ENCODE measurements at places on chromosomes 11 and 22.

GRCh38 chr11:40401132-40401853 is 1058.2 kb downstream of the LRRC4C start:
- no peak for DNase-seq

GRCh38 chr22:49740242-49740641 is 87.4 kb downstream of the BRD1 start:
- DNase-seq, result no peak

DNA sequence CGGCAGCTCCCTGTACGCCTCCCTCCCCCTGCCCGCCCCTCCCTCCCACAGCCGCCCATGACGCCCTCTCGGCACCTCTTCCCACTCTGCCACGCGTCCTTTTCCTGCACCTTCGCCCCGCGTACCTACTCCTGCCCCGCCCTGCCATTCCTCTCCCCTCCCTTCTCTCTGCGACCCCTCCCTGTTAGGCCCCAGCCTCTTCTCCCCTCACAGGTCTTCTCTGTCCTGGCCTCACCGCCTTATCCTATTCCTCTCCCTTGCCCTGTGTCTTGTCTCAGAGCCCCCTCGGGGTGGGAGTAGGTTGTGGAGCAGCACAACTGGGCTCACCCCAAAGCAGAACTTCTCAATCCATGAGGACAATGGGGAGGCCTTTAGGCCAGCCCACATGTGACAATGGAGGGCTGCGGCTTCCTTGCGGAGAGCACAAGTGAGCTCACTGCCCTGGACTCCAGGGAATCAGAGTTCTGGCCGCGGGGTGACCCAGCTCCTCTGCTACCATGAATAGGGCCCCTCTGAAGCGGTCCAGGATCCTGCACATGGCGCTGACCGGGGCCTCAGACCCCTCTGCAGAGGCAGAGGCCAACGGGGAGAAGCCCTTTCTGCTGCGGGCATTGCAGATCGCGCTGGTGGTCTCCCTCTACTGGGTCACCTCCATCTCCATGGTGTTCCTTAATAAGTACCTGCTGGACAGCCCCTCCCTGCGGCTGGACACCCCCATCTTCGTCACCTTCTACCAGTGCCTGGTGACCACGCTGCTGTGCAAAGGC is 539 bp downstream of the SLC35C1 start:
- DNase-seq, result peak; percentile 56

DNA sequence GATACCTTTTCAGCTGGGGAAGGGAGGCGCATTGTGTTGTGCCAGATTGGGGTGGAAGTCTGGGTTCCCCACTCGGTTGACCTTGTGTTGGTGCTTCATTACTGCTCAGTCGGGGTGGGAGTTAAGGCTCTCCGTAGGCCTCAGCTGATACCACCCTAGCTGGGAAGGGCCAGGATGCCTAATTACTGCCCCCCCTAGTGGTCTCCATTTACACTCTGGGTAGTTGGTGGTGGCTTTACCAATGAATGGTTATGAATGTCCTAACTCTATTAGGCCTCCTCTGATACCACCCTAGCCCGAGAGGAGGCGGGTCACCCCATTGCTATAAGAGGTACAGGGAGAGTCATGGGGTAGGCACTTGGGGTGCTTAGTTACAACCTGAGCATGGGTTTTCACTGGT is 27.5 kb upstream of the HIKESHI start:
- no peak for DNase-seq

DNA sequence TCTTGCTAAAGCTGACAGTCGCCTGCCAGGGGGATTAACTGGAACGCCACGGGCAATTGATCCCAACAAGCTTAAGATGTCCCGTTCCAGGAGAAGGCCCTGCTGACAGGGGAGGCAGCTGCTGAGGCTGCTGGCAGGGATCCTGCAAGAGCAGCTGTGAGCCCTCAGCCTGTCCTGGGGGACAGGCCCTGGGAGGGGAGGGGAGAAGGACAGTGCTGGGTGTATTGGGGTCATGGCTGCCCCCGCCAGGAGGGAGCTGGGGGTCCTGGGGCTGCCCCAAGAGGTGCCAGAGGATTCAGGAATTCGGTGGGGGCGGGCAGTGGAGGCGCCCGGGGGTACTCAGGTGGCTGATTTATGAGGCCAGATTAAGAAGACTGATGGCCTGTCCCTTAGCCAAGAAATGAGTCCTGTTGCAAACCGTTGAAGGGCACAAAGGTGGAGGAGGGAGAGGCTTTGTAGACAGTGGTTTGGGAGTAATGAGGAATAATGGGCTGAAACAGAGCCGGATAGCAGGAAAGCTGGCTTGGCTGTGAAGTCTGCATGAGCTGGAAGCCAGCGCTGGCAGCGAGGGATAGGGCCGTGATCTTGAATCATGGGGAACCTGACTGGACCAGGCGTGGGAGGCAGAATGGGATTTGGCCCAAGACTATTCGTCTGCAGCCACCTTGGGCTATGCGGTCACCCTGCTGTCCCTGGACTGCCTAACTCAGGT is 133.5 kb downstream of the CACNA1I start:
- DNase-seq, result no peak

DNA sequence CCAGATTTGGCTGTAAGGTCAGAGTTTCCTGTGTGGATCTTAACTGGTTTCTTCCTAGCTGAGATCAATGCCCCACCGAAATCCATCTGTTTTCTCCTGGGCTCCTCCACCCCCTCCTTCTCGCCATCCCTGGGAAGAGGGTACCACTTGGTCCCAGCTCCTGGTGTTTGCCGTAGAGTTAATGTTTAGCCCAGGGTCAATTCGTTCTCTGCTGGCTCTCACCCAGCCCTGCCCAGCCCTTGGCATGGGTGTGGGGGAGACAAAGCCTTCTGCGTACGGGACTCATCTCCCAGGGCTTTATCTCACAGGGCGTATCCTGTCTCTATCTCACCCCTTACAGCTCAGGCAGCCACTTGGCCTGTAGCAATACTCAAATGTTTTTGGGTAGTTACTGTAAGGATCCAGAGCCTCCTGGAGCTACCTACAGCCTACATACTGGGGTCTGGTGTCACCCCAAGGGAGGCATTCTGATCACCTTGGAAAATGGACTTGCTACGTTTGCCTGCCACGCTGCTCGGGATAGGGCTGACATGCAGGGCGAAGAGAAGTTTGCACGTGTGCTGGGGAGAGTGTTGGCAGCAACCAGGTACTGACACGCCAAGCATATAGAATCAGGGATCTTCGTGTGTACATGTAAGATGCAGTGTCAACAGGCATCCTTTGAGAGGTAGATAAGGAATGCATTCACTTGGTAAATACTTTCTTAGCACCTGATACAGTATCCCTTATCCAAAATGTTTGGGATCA is 66.1 kb downstream of the SCN3B start:
- no peak for DNase-seq

DNA sequence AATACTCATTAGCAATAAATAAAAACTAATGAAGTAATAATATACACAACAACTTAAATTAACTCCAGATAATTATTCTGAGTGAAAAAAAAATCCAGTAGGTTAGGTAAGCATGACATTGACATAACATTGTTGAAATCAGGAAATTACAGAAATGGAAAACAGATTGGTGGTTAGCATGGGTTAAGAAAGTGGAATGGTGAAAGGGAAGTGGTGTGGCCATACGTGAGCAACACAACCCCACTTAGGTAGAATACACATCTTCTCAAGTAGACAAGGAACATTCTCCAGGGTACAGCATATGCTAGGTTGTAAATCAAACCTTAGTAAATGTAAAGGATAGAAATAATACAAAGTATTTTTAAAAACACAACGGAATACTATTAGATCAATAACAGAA is 30.2 kb upstream of the CLTCL1 start:
- no peak for DNase-seq

DNA sequence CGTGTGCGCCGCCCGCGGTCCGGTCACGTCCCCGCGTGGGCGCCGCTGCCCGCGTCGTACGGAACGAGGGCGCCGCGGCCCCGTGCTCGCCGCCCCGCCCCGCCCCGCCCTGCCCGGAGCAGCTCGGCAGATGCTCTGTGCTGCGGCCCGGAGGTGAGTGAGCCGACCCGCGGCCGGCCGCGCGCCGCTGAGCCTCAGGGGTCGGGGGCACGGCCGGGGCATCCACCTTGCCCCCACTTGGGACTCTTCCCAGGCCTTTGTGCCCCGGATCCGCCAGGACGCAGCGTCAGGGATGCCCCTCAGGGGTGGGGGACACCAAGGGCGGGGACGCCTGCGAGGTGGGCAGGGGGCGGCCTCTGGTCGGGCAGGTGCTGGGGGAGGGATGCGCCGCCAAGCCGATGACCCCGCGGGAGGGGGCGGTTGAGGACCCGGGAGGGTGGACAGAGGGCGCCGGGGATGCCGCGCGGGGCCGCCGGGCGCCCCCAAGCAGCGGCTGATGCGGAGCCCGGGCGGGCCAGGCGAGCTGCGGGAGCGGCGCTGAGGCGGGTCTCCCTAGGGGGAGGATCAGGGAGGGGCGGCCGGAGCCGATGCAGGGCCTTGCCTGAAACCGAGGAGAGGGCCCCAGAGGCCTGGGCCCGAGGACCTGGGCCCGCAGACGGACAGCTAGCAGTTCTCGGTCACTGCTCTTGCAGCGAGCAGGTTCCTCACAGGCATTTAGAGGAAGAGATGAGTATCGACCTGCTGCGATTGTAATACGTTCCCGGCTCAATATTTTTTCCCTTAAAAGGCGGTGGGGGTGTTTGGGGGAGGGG is at the start of gene GNAZ:
Gene GNAZ (plus strand): TSS at position 102 of the 812 bp plus-strand sequence. CDS start 25,177 bp downstream, outside the sequence.
- peak; percentile 32 for DNase-seq

- DNase-seq, result no peak
These were observed 6.9 kb downstream of the PMM1 start for GRCh38 chr22:41582694-41583093.
